Hepatocyte (in vitro differentiated cells): ENCODE measurements at places on chromosomes 1 and 21. TPM values are rescaled to one million over a fixed set of nuclear protein-coding genes. Genes with fewer than 3 reads are reported as not detected.

GRCh38 chr1:44831516-44831915 is 11.5 kb downstream of the PTCH2 start:
- H3K27ac ChIP-seq, result no peak overlapping the region
- no peaks in the 10 kb centered on the region for H3K27me3 ChIP-seq
- DNase-seq, result no peak
- H3K4me1 ChIP-seq, result no peaks in the 10 kb centered on the region
- H3K36me3 ChIP-seq, result no peaks in the 10 kb centered on the region

DNA sequence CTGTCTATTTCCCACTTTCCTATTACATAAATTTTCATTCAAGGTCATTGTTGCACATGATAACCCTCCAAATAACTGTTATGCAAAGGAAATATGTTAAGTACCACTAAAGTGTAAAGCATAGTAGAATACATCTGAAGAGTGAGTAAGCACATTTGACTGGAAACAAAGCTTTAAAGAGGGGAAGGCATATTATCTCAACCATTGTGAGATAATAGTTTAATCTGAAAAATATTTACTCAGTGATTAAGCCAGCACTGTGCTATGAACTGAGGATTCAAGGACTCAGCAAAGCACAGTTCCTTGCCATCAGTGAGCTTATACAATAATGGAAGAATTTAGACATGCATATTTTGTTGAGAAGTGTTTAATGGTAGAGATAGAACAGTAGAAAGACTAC is 127.4 kb downstream of the HMCN1 start:
- no peak for DNase-seq
- no peaks in the 10 kb centered on the region for H3K36me3 ChIP-seq
- no peaks in the 10 kb centered on the region for H3K4me1 ChIP-seq
- no peaks in the 10 kb centered on the region for H3K27me3 ChIP-seq
- H3K4me3 ChIP-seq, result no peak overlapping the region
- no peak overlapping the region for H3K27ac ChIP-seq

- DNase-seq, result peak; percentile 41
- no peak overlapping the region for H3K27ac ChIP-seq
- H3K27me3 ChIP-seq, result no peaks in the 10 kb centered on the region
- no peak overlapping the region for H3K4me3 ChIP-seq
- H3K36me3 ChIP-seq, result no peaks in the 10 kb centered on the region
- H3K4me1 ChIP-seq, result no peaks in the 10 kb centered on the region
Measured at GRCh38 chr1:70486676-70487458, 75.8 kb downstream of the CTH start.

GRCh38 chr21:18951271-18952038 is 547.9 kb upstream of the TMPRSS15 start:
- no peaks in the 10 kb centered on the region for H3K36me3 ChIP-seq
- H3K27me3 ChIP-seq, result no peaks in the 10 kb centered on the region
- H3K4me1 ChIP-seq, result peaks cover 8% of the 10 kb centered on the region
- peak; percentile 60 for DNase-seq
- H3K4me3 ChIP-seq, result no peak overlapping the region

GRCh38 chr1:90434460-90434859 is 282.6 kb downstream of the BARHL2 start:
- no peaks in the 10 kb centered on the region for H3K27me3 ChIP-seq
- no peaks in the 10 kb centered on the region for H3K4me1 ChIP-seq
- no peak overlapping the region for H3K4me3 ChIP-seq
- DNase-seq, result peak; percentile 5
- H3K36me3 ChIP-seq, result no peaks in the 10 kb centered on the region

DNA sequence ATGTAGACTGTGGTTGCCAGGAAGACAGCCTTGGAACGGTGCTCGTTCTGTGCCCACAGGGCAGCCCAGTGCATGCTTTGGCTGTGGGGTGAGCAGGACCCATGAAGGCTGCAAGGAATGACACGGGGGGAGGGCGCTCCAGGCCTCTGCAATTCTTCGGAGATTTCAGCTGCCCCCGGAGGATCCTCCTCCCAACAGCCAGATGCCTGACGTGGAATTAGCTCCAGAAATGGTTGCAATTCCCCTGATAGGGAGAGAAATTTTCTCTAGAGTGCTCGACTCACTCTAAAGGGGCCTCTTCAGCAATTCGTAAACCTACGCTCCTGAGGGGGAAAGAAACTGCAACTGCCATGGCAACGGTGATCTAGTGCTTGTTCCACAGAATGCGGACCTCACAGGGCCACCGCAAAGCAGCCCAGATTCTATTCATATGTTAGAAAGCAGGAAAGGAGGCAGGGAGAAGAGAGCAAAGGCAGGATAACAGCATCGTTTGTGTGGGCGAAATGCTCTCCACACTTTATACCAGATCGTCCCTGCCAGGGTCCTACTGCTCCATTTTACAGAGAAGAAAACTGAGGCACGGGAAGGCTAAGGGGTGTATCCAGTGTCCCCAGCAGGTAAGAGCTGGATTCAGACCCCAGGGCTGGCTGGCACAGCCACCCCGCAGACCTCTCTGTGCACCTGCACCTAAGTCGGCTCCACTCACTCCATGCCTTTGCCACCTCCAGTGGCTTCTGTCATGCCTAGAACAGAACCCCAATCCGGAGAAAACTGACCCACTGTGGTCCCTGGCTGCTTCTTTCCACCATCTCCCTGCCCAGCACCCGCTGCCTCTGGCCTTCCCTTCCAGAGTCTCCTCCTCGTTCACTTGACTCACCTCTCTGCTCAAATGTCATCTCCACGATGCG is 11.9 kb upstream of the PDE9A start:
- DNase-seq, result peak; percentile 34
- peaks cover 17% of the 10 kb centered on the region for H3K4me1 ChIP-seq
- peak overlapping the region; percentile 48 for H3K27ac ChIP-seq
- no peaks in the 10 kb centered on the region for H3K27me3 ChIP-seq
- no peak overlapping the region for H3K4me3 ChIP-seq
- H3K36me3 ChIP-seq, result no peaks in the 10 kb centered on the region

Gene PBXIP1
- 52.4 and 53.0 TPM in 2 replicates for total RNA-seq

Gene GSTM4
- total RNA-seq, result 64.5 and 99.9 TPM in 2 replicates

DNA sequence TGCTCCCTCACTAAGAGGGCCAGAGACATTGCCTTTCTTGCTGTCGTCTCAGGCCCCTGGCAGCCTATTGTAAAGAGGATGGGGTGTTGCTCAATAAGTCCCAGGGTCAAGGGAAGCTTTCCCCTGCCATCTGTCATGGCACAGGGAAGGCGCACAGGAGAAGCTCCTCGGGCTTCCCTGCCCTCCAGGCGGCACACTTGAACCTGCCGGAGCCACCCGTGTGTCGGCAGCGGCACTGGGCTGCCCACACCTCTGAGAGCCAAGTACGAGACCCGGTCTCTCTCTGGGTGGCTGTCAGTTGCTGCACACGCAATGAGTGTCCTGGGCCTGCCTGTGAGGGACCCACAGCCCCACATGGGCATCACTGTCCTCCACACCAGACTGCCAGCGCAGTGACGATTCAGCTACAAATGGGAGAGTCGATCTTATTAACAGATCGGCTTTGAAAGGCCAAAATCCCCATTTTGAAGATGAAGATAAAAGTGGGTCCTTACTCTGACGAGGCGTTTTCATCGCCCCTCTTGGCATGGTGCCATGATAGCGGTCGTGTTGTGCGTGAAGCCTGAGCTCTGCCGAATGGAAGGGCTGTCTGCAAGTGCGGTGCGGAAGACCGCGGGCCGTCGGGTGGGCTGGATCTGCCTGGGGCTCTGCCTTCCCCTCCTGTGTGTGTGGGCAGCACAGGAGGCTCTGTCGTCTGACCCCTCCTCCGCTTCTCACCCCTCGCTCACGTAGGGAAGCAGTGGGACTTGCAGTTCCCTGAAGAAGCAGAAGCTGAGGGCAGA is 29.2 kb upstream of the PDXK start:
- H3K4me1 ChIP-seq, result no peaks in the 10 kb centered on the region
- H3K27me3 ChIP-seq, result no peaks in the 10 kb centered on the region
- no peaks in the 10 kb centered on the region for H3K36me3 ChIP-seq

GRCh38 chr1:27521861-27522431 is 32.0 kb upstream of the WASF2 start:
- no peaks in the 10 kb centered on the region for H3K36me3 ChIP-seq
- peak overlapping the region; percentile 99 for H3K27ac ChIP-seq
- H3K4me1 ChIP-seq, result peaks cover 97% of the 10 kb centered on the region

- DNase-seq, result peak; percentile 41
- H3K36me3 ChIP-seq, result no peaks in the 10 kb centered on the region
- H3K4me3 ChIP-seq, result peak overlapping the region; percentile 17
- H3K27me3 ChIP-seq, result no peaks in the 10 kb centered on the region
- peak overlapping the region; percentile 82 for H3K27ac ChIP-seq
Measured at GRCh38 chr1:156766298-156767100, 836 bp upstream of the PRCC start.

DNA sequence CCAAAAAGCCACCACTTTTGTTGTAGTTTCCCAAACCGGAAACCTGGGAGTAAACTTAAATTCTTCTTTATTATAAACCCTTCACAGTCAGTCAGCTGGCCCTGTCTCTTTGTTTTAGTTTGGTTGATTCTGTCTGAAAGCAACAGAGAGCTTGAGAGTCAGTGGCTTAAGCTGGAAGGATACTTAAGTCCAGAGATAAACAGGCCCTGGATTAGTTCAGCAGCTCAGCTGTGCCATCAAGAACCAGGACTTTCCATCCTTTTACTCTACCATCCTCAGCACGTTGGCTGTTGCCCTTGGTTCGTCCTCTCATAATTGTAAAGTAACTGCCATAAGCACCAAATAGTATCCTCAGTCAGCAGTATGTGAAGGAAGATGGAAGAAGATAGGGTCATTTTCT is 4.5 kb downstream of the DESI2 start:
- no peak overlapping the region for H3K4me3 ChIP-seq
- DNase-seq, result no peak
- no peaks in the 10 kb centered on the region for H3K27me3 ChIP-seq
- H3K27ac ChIP-seq, result no peak overlapping the region
- H3K36me3 ChIP-seq, result no peaks in the 10 kb centered on the region

GRCh38 chr1:232012773-232013386 is 386.3 kb downstream of the DISC1 start:
- no peaks in the 10 kb centered on the region for H3K27me3 ChIP-seq
- no peaks in the 10 kb centered on the region for H3K36me3 ChIP-seq
- H3K27ac ChIP-seq, result peak overlapping the region; percentile 7
- no peaks in the 10 kb centered on the region for H3K4me1 ChIP-seq
- no peak overlapping the region for H3K4me3 ChIP-seq

Gene OLIG2
- total RNA-seq, result not detected in 2 replicates

Gene ATP1B1
- total RNA-seq, result 362 and 379 TPM in 2 replicates

DNA sequence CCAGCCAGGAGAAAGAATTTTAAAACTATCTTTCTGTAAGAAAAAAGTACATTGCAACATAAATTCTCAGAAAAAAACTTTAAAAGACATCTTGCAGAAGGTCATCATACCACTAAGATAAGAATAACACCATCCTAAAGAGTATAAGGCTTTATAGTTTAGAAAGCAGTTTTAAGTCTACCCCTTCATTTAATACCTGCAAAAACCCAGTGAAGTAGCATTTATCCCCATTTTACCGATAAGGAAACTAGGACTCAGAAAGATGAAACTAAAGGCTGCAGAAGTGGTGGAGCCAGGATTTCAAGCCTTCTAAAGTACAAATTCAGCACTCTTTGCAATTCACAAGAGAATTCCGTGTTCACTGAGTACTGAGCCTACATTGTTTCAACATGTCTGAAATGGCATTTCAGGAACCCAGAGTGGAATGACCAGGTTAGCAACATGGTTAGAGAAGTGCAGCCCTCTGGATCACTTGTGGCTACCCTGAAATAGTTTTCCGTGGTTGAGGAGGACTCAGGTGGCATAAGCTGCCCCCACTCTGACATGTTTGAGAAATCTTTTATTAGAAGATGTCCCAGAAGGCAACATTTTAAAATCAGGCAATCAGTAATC is 6.7 kb downstream of the MYCL start:
- peaks cover 16% of the 10 kb centered on the region for H3K4me1 ChIP-seq
- H3K36me3 ChIP-seq, result no peaks in the 10 kb centered on the region
- no peak overlapping the region for H3K4me3 ChIP-seq

Gene NBPF6
- total RNA-seq, result not detected in 2 replicates

GRCh38 chr1:193951984-193952383 is 765.6 kb upstream of the B3GALT2 start:
- DNase-seq, result peak; percentile 28
- no peak overlapping the region for H3K4me3 ChIP-seq
- no peaks in the 10 kb centered on the region for H3K27me3 ChIP-seq
- no peak overlapping the region for H3K27ac ChIP-seq

DNA sequence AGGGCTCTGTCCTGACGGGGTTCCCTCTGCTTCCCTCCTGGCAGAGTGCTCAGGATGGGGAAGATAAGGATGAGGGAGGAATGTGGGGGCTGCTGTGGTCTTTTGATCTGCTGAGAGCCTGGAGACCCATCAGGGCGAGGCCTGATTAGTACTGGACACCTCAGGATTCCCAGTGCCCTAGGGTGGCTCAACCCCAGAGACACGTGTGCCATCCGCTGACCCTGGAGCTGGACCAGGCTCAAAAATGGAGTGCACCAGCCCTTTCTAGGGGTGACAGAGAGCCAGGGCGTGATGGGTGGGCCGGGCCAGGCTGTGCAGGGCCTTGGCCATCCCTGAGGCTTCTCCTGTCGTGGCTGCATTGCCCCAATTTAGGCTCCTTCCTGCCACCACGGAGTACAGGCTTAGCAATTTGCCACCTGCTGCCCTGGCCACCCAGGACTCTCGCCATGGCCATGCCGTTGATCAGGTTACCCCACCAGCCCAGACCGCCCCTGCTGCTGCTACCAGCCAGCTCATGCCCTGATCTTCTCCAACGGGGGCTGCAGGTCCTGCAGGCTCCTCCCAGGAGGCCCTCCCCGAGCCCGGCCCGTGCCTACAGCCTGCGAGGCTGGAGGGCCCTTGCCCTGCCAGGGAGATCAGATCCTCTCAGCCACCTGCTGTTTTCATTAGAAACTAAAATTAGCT is 9.5 kb downstream of the WNT4 start:
- no peaks in the 10 kb centered on the region for H3K36me3 ChIP-seq
- no peak overlapping the region for H3K27ac ChIP-seq
- no peak for DNase-seq
- no peak overlapping the region for H3K4me3 ChIP-seq
- H3K27me3 ChIP-seq, result peaks cover 4% of the 10 kb centered on the region

Gene FHAD1
- 0.13 and 0.24 TPM in 2 replicates for total RNA-seq

Gene OR2T11
- total RNA-seq, result not detected in 2 replicates

Gene DEPDC1
- 4.0 and 5.0 TPM in 2 replicates for total RNA-seq

DNA sequence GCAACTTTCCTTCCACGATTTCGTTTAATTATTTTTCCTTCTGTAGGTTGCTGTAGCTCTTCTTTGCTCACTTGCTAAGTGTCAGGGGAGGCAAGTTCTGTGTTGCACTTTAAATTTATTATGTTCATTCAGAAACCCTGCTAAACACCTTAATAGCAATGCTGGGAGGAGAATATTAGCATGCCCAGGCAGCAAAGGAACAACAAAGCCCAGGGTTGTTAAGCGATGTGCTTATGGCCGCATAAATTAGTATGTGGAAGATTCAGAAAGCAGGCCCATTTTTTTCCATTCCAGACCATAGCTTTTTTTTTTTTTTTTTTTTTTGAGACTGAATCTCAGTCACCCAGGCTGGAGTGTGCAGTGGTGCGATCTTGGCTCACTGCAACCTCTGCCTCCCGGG is 151.3 kb downstream of the BACH1 start:
- H3K4me3 ChIP-seq, result no peak overlapping the region
- no peaks in the 10 kb centered on the region for H3K4me1 ChIP-seq
- no peaks in the 10 kb centered on the region for H3K27me3 ChIP-seq
- no peak overlapping the region for H3K27ac ChIP-seq
- no peak for DNase-seq
- no peaks in the 10 kb centered on the region for H3K36me3 ChIP-seq

- H3K4me1 ChIP-seq, result peaks cover 16% of the 10 kb centered on the region
- no peak overlapping the region for H3K4me3 ChIP-seq
- H3K36me3 ChIP-seq, result no peaks in the 10 kb centered on the region
- H3K27me3 ChIP-seq, result no peaks in the 10 kb centered on the region
- peak overlapping the region; percentile 69 for H3K27ac ChIP-seq
Measured at GRCh38 chr1:87641996-87642395, 313.3 kb downstream of the LMO4 start.

GRCh38 chr1:243525085-243525487 is 269.2 kb downstream of the SDCCAG8 start:
- H3K4me3 ChIP-seq, result no peak overlapping the region
- H3K27me3 ChIP-seq, result no peaks in the 10 kb centered on the region
- H3K27ac ChIP-seq, result no peak overlapping the region
- no peak for DNase-seq
- H3K4me1 ChIP-seq, result no peaks in the 10 kb centered on the region
- no peaks in the 10 kb centered on the region for H3K36me3 ChIP-seq
